ENCODE measurements at places on chromosomes 1 and 21.

- DNase-seq = peak; percentile 32
These were observed 1.0 kb downstream of the ZBTB48 start for GRCh38 chr1:6580593-6581409.

DNA sequence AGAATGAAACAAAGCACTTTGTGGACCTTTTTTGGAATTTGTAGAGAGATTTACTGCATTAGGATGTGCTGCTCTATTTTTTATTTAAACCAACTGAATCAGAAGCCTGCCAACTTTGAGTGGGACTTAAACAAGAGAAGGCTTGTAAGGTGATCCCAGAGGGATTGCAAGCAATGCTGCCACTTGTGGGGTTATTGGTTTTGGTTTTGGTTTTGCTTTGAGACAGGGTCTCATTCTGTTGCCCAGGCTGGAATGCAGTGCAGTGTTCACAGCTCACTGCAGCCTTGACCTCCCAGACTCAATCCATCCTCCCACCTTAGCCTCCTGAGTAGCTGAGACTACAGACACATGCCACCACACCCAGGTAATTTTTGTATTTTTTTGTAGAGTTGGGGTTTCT lies 32.2 kb upstream of the GNG5 start:
- DNase-seq = no peak

DNA sequence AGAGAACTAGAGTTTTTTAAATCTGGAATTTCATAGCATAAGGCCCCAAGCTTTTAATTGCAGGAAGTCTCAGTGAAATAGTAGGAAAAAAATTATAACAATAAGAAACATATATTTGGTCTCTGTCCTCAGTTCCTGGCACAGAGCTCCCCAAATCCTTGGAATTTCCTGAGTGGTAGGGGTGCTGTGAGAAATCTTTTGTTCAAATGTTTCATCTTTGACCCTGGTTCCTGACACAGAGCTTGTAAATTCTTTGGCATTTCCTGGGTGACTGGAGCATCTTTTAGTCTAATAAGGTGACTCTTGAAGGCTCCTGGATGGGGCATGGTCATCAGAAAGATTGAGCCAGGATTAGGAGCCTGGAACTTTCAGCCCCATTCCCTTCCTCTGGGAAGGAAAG lies 225.7 kb upstream of the AJAP1 start:
- no peak for DNase-seq

DNA sequence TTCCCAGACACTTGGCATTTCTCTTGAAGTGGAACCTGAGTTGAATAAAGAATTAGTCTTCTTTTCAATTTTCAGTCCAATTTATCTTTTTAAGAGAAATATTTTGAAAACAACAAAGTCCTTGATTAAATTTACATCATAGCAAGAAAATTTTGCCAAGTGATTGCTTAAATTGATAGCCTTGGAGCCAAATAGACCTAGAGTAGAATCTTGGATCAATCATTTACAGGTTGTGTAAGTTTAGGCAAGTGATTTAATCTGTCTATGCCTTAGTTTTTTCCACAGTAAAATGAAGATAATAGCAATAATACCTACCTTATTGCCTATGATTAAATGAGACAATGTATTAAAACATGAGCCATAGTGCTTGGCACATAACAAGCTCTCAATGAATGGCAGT lies 113.9 kb downstream of the LHX9 start:
- DNase-seq = no peak

DNA sequence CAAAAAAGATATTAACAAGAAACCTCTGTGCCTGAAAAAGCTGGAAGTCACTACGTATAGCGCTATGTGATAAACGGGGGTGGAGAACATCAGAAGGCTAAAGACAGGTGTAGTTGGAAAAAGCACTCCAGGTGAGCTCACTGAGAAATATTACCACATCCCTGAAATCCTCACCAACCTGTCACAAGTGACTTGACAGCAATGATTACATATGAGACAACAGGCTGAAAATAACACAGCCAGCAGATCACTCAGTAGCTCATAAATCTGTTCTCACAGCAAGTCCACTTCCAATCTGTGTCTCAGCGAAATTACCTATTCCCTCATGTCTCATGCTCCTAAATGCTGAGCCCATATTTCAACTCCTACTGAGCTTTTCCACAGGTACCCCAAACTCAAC lies 120.5 kb downstream of the UBR4 start:
- no peak for DNase-seq

GRCh38 chr1:224851848-224852261 lies 77.6 kb upstream of the DNAH14 start:
- DNase-seq = no peak

DNA sequence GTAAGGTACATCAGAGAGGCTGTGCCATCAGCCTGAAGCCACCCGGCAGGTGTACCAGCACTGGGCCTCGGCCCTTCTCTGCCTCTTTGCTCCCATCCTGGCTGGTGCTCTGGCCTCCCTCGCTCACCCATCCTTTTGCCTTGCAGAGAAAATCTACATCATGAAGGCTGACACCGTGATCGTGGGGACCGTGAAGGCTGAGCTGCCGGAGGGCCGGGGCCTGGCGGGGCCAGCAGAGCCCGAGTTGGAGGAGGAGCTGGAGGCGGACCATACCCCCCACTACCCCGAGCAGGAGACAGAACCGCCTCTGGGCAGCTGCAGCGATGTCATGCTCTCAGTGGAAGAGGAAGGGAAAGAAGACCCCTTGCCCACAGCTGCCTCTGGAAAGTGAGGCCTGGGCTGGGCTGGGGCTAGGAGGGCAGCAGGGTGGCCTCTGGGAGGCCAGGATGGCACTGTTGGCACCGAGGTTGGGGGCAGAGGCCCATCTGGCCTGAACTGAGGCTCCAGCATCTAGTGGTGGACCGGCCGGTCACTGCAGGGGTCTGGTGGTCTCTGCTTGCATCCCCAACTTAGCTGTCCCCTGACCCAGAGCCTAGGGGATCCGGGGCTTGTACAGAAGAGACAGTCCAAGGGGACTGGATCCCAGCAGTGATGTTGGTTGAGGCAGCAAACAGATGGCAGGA lies 24.5 kb upstream of the TNFRSF1B start:
- no peak for DNase-seq
